Stimulated activated CD4-positive, alpha-beta T cell treated with anti-CD3 and anti-CD28 coated beads, TNF-alpha, amount 100 ng/mL, for 48 hours (primary cell): ENCODE measurements at places on chromosomes 13 and 19.

DNA sequence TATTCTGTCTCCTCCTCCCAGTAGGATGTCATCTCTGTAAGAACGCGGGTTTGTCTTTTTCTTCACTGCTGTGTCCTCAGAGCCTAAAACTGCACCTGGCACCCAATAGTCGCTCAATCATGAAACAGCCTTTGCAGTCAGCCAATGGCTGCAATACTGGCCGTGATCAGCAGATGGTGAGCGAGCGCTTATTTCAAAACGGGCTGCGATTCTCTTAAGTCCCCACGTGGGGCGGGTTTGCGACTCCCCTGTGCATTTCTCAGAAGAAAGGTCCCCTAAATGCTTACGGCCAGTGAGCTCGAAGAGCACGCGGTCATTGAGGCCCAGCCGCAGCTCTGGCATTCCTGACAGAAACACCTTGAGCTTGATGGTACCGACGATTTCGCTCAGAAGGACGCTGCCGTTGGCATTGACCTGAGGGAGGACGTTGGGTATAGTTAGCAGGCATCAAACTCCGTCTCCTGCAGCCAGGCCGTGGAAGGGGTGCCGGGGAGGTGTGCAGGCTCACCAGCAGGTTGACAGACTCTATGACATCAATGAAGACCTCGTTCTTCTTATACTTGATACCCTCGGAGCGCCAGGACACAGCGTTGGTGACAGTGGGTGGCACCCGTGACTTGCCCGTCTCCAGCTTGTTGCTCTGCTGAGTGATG lies 6.0 kb downstream of the AP1M2 start:
- DNase-seq: peak; percentile 86

DNA sequence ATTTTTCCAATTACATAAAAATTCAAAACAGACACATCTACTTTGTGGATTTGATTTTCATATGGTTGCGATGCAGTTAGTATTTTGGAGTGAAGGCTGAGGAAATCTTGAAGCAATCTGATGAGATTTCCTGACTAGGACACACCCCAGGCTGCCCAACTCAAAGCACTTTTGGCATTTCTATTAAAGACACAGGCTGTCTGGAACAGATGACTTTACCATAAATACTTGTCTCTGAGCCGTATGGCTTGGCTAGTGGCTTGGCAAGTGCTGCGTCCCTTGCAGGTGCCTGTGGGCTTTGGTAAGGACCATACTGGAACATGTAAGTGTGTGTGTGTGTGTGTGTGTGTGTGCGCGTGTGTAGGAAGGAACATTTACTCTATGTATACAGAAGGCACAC lies 218.8 kb downstream of the FGF9 start:
- no peak for DNase-seq

- no peak for DNase-seq
Measured at GRCh38 chr19:3508771-3509535, 2.8 kb downstream of the FZR1 start.

DNA sequence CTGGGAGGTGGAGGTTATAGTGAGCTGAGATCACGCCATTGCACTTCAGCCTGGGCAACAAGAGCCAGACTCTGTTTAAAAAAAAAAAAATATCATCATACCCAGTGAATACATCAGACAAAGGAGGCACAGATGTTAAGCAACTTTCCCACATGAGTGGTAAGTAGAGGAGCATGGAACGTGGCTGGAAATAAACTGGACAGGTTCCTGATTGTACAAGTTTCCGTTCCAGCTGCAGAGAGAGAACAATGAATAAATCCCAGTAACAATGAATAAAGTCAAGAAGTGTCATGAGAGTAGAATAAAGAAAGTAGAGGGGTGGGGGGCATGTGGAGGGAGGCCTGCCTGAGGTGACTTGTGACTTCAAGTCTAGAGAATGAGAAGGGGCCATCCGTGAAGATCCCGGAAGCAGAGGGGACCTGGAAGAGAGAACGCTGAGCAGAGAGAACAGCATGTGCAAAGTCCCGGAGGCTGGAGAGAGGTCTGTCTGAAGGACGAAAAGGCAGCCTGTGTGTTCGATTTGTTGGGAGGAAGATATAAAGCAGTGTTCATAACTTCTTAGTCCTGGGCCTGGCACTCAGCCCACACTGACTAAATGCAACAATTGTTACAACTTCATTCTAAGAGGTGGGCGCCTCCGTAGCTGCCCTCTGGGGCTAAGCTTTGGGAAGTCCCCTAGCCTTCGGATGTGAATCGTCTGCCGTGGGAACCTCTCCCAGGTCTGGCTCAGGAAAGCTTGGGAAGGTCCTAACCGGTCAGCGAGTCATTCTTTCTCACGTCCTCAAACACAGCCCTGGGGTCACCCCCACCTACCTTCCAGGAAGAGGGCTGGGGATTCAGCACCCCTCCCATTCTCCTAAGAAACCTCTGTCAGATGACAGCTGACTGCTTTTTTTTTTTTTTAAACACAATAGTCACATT lies 15.3 kb upstream of the ARHGEF18 start:
- DNase-seq: no peak

GRCh38 chr13:74641586-74641985 lies 507.4 kb upstream of the KLF12 start:
- DNase-seq: no peak

- DNase-seq: no peak
Measured at GRCh38 chr13:46296115-46296822, 84.5 kb downstream of the LRRC63 start.

DNA sequence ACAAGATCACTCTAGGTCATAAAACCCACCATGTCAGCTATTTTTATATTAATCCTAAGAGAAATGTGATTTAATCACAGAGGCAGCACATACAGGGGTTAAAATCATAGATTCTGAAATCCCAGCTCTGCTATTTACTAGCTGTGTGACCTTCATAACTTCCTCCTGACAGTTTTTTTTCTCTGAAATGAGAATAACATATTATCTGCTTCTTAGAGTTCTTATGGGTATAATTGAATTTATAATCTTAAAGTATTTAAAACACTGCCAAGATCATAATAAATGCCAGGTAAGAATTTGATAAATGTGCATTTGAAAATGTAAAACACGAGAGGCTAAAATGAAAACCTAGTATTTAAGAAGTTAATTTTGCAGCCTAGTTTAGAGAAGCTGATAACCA lies 722.9 kb downstream of the SLITRK6 start:
- DNase-seq: no peak

- no peak for DNase-seq
Measured at GRCh38 chr19:7459773-7460172, 29.1 kb downstream of the PEX11G start.

DNA sequence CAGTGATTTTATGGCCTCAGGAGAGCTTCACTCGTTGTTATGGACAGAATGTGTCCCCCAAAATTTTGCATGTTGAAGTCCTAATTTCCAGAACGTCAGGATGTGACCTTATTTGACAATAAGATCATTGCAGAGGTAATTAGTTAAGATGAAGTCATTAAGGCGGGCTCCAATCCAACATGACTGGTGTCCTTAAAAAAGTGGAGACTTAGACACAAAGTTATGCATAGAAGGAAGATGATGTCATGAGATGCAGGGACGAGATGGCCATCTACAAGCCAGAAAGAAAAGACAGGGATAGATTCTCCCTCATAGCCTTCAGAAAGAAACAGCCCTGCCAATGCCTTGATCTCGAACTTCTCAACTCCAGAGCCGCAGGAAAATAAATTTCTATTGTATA lies 25.8 kb upstream of the SPATA13 start:
- no peak for DNase-seq

DNA sequence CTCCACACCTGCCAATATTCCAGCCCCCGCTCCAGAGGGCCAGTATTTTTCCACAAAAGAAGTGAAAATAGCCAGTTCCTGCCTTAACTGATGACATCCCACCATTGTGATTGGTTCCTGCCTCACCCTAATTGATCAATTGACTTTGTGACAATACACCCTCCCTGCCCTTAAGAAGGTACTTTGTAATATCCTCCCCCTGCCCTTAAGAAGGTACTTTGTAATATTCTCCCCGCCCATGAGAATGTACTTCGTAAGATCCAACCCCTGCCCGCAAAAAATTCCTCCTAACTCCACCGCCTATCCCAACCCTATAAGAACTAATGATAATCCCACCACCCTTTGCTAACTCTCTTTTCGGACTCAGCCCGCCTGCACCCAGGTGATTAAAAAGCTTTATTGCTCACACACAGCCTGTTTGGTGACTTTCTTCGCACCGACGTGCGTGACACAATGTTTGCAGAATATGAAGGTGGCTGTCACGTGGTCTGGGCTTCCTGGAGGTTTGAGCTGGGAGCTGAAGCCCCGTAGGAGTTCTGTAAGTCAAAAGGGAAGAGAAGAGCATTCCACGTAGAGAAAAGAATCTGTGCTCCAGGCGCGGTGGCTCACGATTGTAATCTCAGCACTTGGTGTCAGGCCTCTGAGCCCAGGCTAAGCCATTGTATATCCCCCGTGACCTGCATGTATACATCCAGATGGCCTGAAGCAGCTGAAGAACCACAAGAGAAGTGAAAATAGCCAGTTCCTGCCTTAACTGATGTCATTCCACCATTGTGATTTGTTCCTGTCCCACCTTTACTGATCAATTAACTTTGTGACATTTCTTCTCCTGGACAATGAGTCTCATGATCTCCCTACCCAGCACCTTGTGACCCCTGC lies 6.2 kb upstream of the FUT3 start:
- no peak for DNase-seq

DNA sequence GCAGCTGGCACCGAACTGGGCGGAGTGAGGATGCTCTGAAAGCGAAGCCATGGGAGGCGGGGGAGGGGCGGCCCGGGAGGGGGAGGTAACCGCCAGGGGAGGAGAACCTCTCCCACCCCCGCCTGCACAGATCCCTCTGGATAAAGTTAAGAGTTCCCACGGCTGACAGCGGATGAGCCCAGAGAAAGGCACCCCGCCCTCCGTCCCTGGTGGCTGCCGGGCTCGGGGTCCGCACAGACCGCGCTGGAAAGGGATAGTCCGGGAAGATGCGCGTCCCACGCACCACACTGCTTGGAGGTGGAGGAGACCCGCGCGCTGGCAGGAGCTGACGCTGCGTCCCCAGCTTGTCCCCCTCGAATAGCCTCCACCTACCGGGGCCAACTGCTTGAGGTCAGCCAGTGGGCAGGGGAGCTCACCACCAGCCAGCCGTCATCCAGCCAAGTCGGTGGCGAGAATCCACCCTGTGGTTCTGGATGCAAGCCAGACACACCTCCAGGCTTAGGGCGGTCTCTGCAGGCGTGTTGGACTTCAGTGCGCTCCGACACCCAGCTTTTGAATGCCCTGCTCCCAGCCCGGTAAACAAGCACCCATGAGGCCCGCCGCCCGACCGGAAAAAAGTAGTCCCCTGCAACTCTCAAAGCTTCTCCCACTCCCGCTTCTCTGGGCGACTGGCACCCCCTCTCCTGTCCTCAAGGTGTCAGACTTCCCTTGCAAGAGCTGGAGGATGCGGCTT lies at the start of gene TRPC4:
Gene TRPC4, minus strand, starts transcription at position 17 of the 733 bp plus-strand sequence. CDS start 86,439 bp downstream, outside the sequence.
- DNase-seq: no peak

GRCh38 chr19:48476176-48476575 lies 7.0 kb downstream of the CYTH2 start:
- DNase-seq: no peak

DNA sequence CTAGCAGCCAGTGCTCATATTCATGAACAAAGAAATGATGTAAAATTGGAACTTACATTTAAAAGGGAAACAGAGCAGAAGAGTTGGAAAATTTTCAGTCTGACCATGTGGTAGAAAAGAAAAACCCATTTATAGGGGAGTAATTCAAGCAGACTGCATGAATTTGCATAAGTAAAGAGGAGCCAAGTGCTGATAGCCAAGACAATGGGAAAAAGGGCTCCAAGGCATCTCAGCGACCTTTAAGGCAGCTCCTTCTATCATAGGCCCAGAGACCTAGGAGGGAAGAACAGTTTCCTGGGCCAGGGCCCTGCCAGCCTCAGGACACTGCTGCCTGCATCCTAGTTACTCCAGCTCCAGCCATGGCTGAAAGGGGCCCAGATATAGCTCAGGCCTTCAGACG lies 7.5 kb downstream of the DNAJC3 start:
- DNase-seq: no peak

GRCh38 chr19:46691104-46691503 lies 25.8 kb downstream of the PRKD2 start:
- DNase-seq: no peak

DNA sequence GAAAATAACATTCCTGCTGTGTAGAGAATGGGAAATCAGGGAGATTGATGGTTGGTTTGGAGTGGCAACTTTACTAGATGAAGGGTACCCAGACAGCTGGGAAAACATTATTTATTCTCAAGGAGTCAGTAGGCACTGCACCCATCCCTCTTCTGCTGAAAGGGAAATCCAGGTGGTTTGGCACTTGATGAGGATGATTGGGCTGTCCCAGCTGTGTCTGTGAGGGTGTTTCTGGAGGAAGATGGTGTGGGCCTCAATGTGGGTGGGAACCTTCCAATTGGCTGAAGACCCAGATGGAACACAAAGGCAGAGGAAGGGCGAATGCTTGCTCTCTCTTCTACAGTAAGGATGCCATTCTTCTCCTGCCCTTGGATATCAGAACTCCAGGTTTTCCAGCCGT lies 10.4 kb upstream of the SACS start:
- DNase-seq: no peak

DNA sequence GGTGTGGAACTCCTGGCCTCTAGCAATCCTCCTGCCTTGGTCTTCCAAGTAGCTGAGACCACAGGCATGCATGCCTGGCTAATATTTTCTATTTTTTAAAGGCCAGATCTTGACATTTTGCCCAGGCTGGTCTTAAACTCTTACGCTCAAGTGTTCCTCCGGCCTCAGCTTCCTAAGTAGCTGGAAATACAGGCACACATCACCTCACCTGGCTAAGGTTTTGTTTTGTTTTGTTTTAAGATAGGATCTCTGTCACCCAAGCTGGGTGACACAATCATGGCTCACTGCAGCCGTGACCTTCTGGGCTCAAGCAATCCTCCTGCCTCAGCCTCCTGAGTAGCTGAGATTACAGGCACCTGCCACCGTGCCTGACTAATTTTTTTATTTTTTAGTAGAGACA lies 5.5 kb upstream of the RLN3 start:
- no peak for DNase-seq

GRCh38 chr19:16976446-16976845 lies 50.2 kb downstream of the CPAMD8 start:
- DNase-seq: no peak

DNA sequence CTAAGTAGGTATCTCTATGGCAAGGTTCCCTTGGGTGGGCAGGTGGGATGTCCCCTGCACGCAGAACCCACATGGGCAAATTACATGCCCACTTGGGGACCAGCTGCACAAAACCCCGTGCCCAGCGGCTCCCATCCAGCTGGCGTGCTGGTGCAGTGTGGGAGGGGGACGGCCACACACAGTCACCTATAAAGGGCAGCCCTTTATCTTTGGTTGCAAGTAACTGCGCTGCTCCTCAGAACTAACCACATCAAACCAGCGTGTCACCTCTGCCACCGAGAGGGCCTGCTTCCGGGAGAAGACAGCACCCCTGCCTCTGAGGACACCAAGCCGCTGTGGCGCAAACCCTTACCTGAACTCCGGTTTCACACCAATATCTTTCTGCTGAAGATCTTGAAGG lies 32.2 kb downstream of the ANKRD27 start:
- peak; percentile 60 for DNase-seq

DNA sequence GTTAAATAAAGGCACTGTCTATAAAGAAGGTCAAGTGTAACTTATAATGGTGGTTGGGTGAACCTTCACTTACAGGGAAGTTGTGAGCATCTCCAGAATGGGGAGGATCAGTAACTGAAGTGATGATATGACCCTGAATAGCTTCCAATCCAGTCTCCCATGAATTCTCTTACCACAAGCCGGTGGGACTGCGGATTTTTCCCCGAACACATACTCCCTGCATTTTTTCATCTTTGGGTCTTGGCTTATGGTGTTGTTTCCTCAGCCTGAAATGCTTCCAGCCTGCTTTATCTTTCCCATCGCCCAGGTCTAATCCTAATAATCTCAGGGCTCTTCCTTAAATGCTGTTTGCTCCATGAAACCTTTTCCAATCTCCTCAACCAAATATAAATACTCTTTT lies 2.0 kb upstream of the CSNK1A1L start:
- no peak for DNase-seq

GRCh38 chr13:73129023-73129422 lies 70.2 kb downstream of the KLF5 start:
- DNase-seq: no peak
